ENCODE measurements at places on chromosomes 6 and 20.
A peak's percentile ranks its signal among the peaks of the same experiment; 100 is the strongest.

DNA sequence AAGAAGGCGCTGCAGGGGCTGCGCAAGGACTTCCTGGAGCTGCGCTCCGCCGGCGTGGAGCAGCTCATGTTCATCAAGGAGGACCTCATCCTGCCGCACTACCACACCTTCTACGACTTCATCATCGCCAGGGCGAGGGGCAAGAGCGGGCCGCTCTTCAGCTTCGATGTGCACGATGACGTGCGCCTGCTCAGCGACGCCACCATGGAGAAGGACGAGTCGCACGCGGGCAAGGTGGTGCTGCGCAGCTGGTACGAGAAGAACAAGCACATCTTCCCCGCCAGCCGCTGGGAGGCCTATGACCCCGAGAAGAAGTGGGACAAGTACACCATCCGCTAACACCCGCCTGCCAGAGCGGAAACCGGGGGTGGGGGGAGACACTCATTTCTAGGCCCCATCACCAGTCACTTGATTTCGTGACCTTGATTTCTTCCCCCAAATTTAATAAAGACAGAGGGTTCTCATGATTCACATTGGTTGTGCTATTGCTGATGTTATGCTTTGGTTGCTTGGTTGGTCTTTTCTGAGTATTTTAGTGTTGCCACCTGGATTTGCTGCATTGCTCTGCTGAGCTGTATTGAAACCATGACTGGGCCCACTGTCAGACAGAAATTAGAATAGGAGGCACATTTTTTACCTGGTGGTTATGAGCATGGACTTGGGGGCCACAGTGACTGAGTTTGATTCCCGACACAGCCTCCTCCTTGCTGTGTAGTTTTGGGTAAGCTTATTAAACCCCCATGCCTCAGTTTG, 1.5 kb downstream of the FAM50B start:
- DNase-seq: peak; percentile 21

GRCh38 chr6:161736781-161737292, 463.0 kb upstream of the AGPAT4 start:
- DNase-seq: no peak

GRCh38 chr6:107806691-107807090, 17.4 kb downstream of the SCML4 start:
- DNase-seq: no peak

- no peak for DNase-seq
These were observed 1424.6 kb upstream of the ADGRB3 start for GRCh38 chr6:67210450-67210849.
